Fibroblast of skin of scalp (primary cell): ENCODE measurements at places on chromosomes 2 and 18.

- no peak for DNase-seq
Measured at GRCh38 chr2:113937501-113937900, 47.6 kb downstream of the ACTR3 start.

- DNase-seq: no peak
Measured at GRCh38 chr18:51350081-51350480, 152.6 kb upstream of the MEX3C start.

- no peak for DNase-seq
Measured at GRCh38 chr2:21262426-21262940, 138.7 kb downstream of the TDRD15 start.

- DNase-seq: no peak
Measured at GRCh38 chr2:240955306-240956170, 42.9 kb upstream of the SNED1 start.

- no peak for DNase-seq
Measured at GRCh38 chr2:62783679-62784078, 78.2 kb downstream of the EHBP1 start.

DNA sequence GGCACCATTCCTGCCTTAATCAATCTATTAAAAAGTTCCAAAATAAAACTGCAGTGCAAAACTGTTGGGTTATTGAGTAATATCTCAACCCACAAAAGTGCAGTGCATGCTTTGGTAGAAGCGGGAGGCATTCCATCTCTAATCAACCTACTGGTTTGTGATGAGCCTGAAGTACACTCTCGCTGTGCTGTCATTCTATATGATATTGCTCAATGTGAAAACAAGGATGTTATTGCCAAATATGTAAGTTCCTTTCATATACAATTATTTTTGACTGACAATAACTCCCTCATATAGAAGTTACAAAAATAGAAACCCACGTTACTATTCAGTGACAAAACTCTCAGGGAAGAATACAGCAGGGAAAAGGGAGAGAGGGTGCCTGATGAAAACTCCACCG is 43.0 kb downstream of the OSGEPL1 start:
- peak; percentile 7 for DNase-seq

DNA sequence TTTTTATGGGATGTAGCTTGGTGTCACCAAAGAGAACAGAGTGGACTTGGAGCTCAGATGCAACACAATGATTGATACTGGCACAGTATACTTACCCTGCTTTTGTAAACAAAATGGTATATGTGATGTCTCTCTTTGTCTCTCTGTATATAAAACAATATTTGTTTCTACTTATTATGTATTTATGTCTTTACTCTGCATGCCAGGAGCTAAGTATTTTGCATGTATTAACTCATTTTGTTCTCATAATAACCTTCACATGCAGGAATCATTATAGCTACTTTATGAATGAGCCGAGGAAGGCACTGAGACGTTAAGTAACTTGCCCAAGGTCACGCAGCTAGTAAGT is 27.9 kb upstream of the CASP8 start:
- no peak for DNase-seq

- DNase-seq: no peak
Measured at GRCh38 chr2:3170792-3171455, 206.7 kb downstream of the EIPR1 start.

DNA sequence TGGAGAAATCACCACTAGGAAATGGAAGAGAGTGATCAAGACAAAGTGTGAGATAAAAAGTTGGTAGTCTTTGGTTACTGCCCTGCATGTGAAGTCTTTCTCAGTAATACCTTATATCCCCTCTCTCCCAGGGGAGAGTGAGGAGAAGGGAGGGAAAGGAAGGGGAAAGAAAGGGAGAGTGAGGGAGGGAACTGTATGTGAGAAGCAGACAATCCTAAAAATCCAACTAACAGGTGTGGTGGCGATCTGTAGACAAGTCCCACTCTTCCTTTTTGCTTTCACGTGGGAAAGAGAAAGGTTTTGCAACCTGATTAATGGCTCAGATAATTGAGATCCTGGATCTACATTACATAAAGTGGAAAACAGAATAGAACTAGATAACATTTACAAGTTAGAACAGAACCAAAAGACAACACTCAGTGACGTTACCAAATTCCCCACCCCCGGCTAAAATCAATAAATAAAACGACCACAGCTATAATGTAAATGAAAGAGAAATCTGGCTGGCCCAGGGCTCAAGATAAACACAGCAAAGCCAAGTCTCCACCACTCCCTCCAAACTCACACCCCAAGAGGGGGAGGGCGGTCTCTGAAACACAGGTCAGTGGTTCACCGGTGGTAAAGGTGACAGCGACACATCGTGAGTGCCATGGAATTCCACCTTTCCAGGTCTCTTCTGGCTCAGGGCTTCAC is 10.0 kb upstream of the APCDD1 start:
- DNase-seq: no peak
